ENCODE measurements at places on chromosomes 5 and 9.

DNA sequence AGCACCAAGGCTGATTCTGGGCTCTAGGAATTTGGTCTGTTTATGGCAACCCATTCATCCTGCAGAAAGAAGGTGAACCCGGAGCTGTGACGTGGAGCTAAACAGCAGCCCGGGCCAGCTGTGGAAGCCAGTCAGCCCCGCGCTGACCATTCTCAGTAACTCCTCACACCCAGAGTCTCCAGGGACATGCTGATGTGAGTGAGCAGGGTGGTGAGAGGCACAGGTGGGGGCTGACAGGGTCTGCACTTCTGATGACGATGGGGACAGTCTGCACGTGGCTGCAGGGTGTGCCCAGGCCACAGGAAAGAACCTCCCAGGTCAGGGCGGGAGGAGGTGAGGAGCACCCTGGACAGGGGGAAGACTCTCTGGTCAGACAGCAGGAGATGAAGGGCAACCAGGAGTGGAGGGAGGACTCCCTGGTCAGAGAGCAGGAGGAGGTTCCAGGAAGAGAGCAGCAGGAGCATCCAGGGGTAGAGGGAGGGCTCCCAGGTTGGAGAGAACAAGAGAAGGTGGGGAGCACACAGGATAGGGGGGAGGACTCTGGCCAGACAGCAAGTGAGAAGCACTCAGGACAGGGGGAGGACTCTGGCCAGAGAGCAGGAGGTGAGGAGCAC lies 26.1 kb upstream of the SLC6A3 start:
- no peak for DNase-seq

- no peak for DNase-seq
Measured at GRCh38 chr5:90022002-90022710, 387.4 kb downstream of the CETN3 start.

- DNase-seq = peak; percentile 4
Measured at GRCh38 chr5:88824892-88825583, 57.9 kb downstream of the MEF2C start.

- DNase-seq = no peak
Measured at GRCh38 chr9:127136880-127137639, 14.6 kb upstream of the ANGPTL2 start.

GRCh38 chr9:79885093-79885857 lies 313.5 kb downstream of the TLE4 start:
- no peak for DNase-seq

- DNase-seq = no peak
Measured at GRCh38 chr5:129363991-129364390, 96.1 kb upstream of the ADAMTS19 start.

DNA sequence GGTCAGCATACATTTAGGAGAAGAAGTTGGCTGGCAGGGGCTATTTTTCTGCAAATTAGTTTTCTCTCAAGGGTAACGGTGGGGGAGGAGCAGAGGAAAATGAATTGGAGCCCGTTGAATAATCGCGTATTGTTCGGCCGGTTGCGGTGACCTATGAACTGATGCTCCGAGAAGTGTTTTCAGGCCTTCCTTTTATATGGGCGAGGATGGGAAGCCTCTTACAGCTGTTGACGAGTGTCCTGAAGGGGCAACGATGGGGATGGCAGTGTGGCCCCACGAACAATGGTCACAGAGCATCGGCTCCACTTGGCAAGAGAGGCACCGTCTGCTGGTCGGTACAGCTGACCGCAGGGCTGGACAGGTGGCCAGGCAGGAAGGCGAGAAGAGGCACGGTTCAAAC lies 400.7 kb downstream of the ZSWIM6 start:
- DNase-seq = no peak

DNA sequence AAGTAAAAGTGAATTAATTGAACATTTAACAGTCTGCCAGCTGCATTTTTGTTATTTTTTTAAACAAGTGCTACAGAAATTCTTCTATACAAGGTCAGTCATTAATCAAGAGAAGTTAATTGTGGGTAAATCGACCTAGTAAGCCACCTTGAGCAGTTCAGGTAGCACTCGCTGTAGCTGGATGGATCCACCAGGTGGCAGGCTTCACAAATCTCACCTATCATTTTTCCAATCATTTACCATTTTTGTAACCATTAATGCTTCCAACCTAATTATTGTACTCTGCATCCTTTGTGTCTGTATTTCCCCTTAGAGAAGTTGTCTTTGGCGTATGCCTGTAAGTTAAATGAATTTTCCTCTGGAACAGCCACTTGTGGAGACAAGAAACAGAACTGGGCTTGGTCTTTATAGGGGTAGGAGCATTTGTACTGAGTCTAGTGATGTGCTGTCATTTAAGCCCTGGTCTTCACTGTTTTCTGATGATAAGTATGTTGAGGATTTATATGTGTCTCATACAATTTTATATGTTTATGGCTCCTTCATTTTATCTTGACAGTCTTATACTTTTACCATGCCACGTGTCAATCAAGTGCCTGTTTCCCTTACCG lies 39.5 kb downstream of the CD180 start:
- DNase-seq = peak; percentile 48

- peak; percentile 14 for DNase-seq
Measured at GRCh38 chr9:75265525-75265972, 177.2 kb downstream of the OSTF1 start.
